T follicular helper cell (primary cell): ENCODE measurements at places on chromosomes 1 and 21.

- no peak for DNase-seq
These were observed 5.1 kb upstream of the VWA1 start for GRCh38 chr1:1430114-1430982.

DNA sequence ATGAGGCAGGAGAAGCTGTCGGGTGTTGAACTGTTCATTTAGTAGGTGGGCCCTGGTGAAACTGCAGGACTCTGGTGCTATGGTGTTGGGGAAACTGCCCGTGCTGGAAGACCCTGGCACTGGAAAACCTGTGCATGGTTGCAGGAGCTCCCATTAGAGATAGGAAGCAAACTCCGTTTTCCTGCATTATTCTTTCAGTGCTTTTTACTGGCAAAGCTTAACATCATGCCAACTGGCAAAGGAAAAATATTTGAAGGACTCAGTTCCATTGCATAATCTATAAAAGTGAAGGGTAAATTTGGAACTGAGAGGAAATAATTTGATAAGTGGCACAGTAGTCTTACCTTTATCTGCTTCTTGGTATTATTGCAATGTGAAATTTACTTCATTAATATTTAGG, 31.7 kb upstream of the MPC2 start:
- DNase-seq: no peak

DNA sequence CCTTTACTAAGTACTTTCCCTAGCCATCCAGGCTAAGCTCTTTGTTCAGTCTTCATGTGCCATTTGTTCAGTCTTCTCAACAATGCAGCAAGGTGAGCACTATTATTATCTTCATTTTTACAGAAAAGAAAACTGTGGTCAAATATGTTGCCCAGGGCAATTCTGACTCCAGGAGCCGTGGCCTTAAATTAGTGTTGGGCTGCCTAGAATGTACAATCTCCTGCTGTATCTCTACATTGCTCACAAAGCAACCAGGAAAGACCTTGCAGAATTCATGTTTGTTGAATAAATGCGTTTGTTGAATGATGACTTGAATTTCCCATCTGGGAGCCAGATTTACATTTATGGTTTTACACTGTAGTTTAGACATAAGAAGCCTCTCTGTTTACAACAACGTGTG, 14.2 kb downstream of the CD101 start:
- no peak for DNase-seq

DNA sequence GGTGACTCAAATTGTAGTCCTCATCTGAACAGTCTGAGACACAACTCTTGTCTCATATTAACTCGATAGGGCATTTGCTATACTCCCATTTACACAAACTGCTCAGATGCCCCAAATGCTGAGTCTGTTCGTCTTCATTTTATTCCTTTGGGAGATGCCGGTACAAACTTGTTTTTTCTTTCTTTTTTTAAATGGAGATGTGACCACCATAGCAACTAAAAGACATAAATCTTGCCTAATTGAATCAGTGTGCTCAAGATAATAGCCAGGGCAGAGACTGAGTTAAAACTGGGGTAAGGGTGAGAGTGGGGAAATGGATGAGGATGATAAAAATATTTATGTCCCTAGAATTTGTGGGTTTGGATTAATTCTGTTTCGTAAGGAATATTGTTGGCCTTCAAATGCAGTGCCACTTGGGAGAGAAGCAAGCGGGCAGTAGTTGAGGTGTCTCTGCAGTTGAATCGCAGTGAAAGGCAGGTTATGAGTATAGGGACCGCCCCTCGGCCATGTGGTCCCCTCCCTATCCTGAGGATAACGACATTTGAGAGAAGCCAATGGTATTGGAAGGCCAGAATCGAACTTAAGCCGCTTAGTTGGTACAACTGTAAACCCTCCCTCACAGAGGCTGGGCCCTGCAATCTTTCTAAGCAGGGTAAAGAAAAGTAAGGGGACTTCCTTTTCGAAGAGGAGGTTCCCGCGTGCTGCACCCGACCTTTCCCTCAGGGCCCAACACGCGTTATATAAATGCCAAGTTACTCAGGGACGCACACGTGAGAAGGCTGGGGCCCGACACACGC, 859 bp upstream of the LRRC8B start:
- DNase-seq: peak; percentile 34

- DNase-seq: no peak
These were observed 44.7 kb downstream of the CAPN2 start for GRCh38 chr1:223756806-223757700.

- no peak for DNase-seq
These were observed 8.3 kb downstream of the PCSK9 start for GRCh38 chr1:55047611-55048010.

- DNase-seq: no peak
These were observed 54.2 kb downstream of the ITSN1 start for GRCh38 chr21:33696465-33696864.

- DNase-seq: no peak
These were observed 406.9 kb upstream of the USP24 start for GRCh38 chr1:55622074-55622473.

- DNase-seq: no peak
These were observed 3.7 kb upstream of the FABP3 start for GRCh38 chr1:31376375-31377134.

DNA sequence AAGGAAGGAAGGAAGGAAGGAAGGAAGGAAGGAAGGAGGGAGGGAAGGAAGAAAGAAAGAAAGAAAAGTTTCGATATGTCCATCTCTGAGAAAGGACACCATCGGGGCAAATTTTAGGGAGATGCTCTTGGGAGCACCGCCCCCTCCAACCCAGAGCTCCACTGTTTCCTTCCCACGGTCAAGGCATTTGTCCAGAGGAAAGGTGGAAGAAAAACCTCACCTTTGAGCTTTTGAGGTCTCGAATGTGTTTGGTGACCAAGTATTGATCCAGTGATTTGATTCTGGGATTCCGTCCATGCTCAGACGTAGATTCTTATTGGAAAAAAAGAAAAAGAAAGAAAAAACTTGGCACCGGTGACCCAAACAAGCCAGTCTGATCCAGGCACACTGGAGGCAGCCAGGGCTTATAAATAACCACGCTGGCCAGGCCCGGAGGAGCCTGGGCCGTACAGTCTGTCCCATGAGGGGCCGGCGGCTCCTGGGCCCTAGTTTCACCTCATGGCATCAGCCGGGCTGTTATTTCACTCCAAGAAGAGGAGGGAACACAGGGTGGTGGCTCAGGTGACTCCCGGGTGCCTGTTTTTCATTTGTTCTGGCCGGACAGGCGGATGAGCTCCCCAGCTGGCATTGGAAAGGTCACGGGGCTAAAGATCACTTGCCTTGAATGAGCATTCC, 36.1 kb upstream of the SLC25A33 start:
- DNase-seq: no peak
